ENCODE measurements at places on chromosomes 13 and 19. TPM values are rescaled to one million over a fixed set of nuclear protein-coding genes. Genes with fewer than 3 reads are reported as not detected.

GRCh38 chr13:94800423-94800822 lies 88.1 kb upstream of the SOX21 start:
- no peaks in the 10 kb centered on the region for H3K36me3 ChIP-seq
- no peak overlapping the region for H3K27ac ChIP-seq
- no peak for DNase-seq
- no peaks in the 10 kb centered on the region for H3K4me1 ChIP-seq
- H3K27me3 ChIP-seq, result no peaks in the 10 kb centered on the region
- no peak overlapping the region for H3K4me3 ChIP-seq

- DNase-seq, result no peak
- peak overlapping the region; percentile 45 for H3K27ac ChIP-seq
- peak overlapping the region; percentile 32 for H3K4me3 ChIP-seq
- H3K4me1 ChIP-seq, result peaks cover 33% of the 10 kb centered on the region
- no peaks in the 10 kb centered on the region for H3K27me3 ChIP-seq
These were observed 4.9 kb downstream of the RCBTB2 start for GRCh38 chr13:48527955-48528354.

DNA sequence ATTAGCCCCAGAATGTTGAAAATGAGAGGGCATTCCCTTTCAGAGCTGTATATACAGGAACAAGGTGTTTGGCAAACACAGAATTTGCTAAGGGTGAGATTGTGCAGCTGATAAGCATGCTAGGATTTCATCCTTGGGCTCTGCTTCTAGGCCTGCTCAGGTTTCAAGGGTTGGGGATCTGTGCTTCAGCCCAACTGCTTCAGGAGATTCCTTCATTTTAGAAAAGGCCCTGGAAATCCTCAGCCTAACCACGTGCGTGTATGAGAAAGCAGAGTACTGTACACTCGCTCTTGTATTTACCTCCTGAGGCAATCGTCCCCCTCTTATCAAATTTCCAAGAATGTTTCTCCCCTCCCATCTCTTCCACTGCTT lies 291.6 kb upstream of the ARGLU1 start:
- H3K4me3 ChIP-seq, result no peak overlapping the region
- no peak for DNase-seq
- no peaks in the 10 kb centered on the region for H3K27me3 ChIP-seq
- no peaks in the 10 kb centered on the region for H3K36me3 ChIP-seq
- H3K27ac ChIP-seq, result no peak overlapping the region

DNA sequence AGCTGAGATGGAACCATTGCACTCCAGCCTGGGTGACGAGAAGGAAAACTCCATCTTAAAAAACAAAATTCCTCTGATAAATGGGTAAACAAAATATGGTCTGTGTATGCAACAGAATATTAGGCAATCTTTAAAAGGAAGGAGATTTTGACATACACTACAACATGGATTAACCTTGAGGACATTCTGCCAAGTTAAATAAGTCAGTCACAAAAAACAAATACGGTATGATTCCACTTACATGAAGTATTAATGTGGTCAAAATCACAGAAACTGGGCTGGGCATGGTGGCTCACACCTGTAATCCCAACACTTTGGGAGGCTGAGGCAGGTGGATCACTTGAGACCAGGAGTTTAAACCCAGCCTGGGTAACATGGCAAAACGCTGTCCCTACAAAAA lies 3.0 kb upstream of the ZNF444 start:
- no peaks in the 10 kb centered on the region for H3K36me3 ChIP-seq
- H3K27ac ChIP-seq, result no peak overlapping the region
- H3K4me1 ChIP-seq, result peaks cover 23% of the 10 kb centered on the region
- H3K27me3 ChIP-seq, result no peaks in the 10 kb centered on the region
- DNase-seq, result no peak

GRCh38 chr13:33799950-33800592 lies 17.9 kb upstream of the RFC3 start:
- peak overlapping the region; percentile 37 for H3K4me3 ChIP-seq
- H3K27ac ChIP-seq, result peak overlapping the region; percentile 56
- H3K27me3 ChIP-seq, result no peaks in the 10 kb centered on the region
- DNase-seq, result no peak

DNA sequence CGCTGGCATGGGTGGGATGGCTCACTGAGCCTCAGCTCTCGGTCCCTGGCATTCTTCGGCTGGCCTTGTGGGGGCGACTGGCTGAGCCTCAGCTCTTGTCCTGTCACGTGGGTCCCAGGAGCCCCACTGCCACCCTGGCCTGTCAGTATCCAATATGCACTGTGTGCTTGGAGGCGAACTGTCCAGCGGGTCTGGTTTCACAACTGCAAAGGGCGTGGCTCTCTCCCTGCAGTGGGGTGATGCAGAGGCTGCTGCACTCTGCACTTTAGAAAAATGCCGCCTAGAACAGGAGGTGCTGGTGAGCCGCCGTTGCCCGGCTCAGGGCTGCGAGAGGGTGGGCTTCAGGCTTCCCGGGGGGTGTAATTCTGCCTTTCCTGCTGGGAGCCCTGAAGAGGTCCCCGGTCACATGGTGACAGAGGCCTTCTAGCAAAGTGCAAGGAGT lies 17.0 kb upstream of the TMEM255B start:
- H3K27me3 ChIP-seq, result peaks cover 59% of the 10 kb centered on the region
- no peak for DNase-seq
- H3K4me3 ChIP-seq, result no peak overlapping the region
- no peak overlapping the region for H3K27ac ChIP-seq
- H3K4me1 ChIP-seq, result peaks cover 6% of the 10 kb centered on the region

GRCh38 chr13:39859898-39860297 lies 204.4 kb downstream of the COG6 start:
- H3K27me3 ChIP-seq, result no peaks in the 10 kb centered on the region
- no peak overlapping the region for H3K4me3 ChIP-seq
- no peaks in the 10 kb centered on the region for H3K4me1 ChIP-seq
- no peaks in the 10 kb centered on the region for H3K36me3 ChIP-seq

DNA sequence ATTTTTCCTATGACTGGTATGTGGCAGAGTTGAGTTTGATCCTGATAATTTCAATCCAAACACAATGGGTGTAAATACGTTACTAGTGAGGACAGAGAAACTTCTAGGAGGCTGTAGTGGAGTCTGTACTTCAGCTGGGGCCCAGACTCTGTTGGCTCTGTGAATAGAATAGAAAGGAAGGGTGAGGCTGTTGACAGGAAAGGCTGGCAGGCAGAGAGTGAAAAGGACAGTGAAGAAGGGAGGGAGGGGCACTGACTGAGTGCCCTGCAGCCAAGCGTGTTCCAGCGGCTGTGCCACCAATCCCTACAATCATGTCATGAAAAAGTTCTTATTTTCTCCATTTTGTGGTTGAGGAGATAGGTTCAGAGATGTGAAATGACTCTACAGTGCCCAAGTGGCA lies 80.5 kb downstream of the MBNL2 start:
- H3K27me3 ChIP-seq, result no peaks in the 10 kb centered on the region
- peaks cover 86% of the 10 kb centered on the region for H3K4me1 ChIP-seq
- H3K27ac ChIP-seq, result peak overlapping the region; percentile 45
- DNase-seq, result no peak
- no peaks in the 10 kb centered on the region for H3K36me3 ChIP-seq
- H3K4me3 ChIP-seq, result no peak overlapping the region

DNA sequence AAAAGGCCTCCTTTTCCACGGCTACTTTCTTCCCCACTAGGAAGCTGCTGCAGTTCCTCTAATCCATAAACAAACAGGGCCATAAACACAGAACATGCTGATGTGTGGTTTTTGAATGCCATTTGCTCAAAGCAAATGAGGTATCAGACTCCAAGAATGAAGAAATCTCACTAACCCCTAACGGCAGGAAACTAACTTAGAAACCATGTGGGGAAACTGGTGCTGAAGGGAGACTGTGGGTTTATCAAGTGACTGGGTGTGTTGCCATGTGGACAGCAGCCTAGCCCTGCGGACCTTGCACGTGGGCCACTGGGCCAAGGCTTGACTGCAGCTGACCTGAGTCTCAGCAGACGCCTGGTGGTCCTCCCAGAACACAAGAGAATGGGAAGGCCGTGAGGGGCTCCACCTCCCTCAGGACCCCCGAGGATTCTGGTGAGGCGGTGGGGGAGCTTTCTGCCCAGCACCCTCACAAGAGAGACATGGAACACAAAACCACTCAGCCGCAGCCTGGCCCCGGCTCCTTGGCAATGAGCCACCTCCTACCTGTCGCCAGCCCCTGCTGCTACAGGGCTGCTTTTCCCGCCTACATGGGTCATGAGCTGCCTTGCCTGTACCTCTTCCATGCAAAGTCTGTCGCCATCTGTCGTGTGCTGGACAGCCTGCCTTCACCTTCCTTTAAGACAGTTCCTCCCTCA lies 10.6 kb downstream of the SLC15A1 start:
- H3K4me1 ChIP-seq, result no peaks in the 10 kb centered on the region
- no peak overlapping the region for H3K27ac ChIP-seq
- H3K36me3 ChIP-seq, result no peaks in the 10 kb centered on the region
- H3K4me3 ChIP-seq, result no peak overlapping the region

GRCh38 chr19:907183-907853 lies 5.7 kb downstream of the R3HDM4 start:
- no peak overlapping the region for H3K4me3 ChIP-seq
- no peak overlapping the region for H3K27ac ChIP-seq
- DNase-seq, result no peak
- peaks cover 5% of the 10 kb centered on the region for H3K4me1 ChIP-seq

DNA sequence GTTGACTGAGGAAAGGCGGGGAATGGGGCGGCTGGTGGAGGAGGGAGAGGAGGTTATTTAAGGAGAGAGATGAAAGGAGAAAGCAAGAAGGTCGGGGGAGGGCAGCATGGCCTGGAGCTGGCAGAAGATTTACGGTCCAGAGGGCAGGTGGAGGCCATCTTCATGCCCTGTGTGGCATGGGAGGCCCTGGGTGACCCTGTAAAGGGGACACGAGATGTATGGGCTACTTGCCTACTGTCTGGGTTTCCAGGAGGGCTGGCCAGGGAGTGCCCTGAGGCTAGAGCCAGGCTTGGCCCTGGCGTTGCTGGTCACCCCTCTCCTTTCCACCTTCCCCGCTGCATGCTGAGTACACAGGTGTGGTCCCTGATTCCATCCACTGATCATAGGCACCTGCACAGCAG lies 6.1 kb downstream of the WTIP start:
- no peak for DNase-seq
- H3K36me3 ChIP-seq, result peaks cover 23% of the 10 kb centered on the region
- no peaks in the 10 kb centered on the region for H3K27me3 ChIP-seq
- no peak overlapping the region for H3K27ac ChIP-seq

DNA sequence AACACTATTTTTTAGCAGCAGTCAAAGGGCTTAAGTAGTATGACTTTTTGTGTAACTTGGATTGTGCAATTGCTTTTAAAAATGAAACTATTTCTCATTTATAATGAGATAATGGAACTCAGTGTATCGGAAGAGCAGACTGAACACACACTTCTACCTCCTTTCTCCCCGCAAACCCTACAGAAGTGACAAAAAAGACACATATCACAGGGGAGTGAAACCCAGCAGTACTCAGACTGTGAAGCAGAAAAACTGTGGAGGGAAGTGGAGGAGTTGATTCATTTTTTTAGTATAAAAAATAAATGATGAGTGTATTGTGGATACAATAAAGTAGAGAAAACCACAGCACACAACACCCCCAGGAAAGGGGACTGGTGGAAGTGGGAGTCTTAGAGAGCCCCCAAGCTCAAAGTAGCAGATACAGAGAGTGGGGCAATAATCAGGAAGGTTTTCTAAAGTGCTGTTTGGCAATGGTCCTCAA lies 9.7 kb downstream of the LPAR6 start:
- no peak for DNase-seq
- no peaks in the 10 kb centered on the region for H3K36me3 ChIP-seq
- H3K27me3 ChIP-seq, result no peaks in the 10 kb centered on the region
- H3K27ac ChIP-seq, result peak overlapping the region; percentile 86
- peak overlapping the region; percentile 46 for H3K4me3 ChIP-seq

GRCh38 chr19:44303320-44303719 lies 1.5 kb downstream of the ZNF235 start:
- no peaks in the 10 kb centered on the region for H3K27me3 ChIP-seq
- peaks cover 22% of the 10 kb centered on the region for H3K4me1 ChIP-seq
- H3K27ac ChIP-seq, result no peak overlapping the region
- no peak for DNase-seq

DNA sequence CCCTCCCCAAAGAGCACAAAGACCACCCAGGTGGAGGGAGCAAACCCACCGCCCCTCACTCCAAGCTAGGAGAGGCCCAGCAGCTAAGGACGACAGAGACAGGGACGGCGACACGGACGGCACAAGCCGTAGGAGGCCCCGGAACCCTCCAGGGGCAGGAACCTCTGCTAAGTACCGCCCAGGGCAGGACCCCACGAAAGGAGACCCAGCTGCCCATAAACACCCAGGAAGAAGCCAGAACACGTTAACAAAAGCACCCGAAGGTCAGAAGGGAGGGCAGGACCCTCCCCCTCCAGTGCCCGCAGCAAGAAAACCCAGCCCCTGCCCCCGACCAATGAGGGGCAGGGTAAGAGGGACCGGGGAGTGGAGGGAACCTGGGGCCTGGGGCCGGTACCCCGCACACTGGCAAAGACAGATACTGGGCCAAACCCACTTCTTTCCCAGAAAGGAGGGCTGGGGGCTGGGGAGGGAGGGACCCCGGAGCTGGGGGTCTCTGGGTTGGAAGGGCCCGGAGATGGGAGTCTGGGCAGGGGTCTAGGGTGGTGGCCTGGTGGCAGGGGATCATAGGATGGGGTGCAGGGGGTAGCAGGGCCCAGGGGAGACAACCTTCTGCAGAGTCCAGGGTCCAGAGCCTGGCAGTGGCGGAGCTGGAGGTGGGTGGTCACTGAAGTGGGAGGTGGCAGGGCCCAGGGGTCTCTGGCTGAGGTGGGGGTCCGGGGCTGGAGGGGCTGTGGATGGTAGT lies 2.4 kb downstream of the BTBD2 start:
- peak overlapping the region; percentile 17 for H3K4me3 ChIP-seq
- H3K27me3 ChIP-seq, result no peaks in the 10 kb centered on the region
- H3K27ac ChIP-seq, result no peak overlapping the region

- no peaks in the 10 kb centered on the region for H3K27me3 ChIP-seq
- no peak for DNase-seq
- no peaks in the 10 kb centered on the region for H3K4me1 ChIP-seq
- H3K36me3 ChIP-seq, result no peaks in the 10 kb centered on the region
- H3K4me3 ChIP-seq, result no peak overlapping the region
These were observed 59.5 kb downstream of the TNFSF11 start for GRCh38 chr13:42633495-42633894.

DNA sequence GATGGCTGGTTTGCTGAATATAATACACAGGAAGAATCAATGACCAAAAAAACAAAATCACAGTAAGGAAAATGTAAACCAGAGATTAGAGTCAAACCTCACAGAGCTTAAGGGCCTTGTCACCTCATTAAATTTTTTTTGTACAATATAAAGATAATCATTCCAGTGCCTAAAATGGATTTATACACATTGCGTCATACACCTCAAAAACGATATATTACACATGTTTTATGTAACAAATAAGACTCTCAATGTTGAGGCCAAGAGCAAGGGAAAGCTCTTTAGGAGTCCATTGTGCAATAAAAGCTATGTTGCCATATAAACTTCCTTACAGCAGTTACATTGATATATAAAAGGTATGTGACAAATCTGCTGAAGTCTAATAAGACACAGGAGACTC lies 856.7 kb upstream of the SLITRK1 start:
- no peaks in the 10 kb centered on the region for H3K4me1 ChIP-seq
- no peaks in the 10 kb centered on the region for H3K27me3 ChIP-seq

The AP1M2 gene
- not detected for total RNA-seq

The TLE6 gene
- total RNA-seq, result 1.3 TPM

The GZMM gene
- not detected for total RNA-seq

The ZNF723 gene
- not detected for total RNA-seq

The LGALS14 gene
- total RNA-seq, result not detected

The PNMA8A gene
- 8.4 TPM for total RNA-seq

All from left ventricle myocardium inferior (tissue), 1 donor.